Left ventricle myocardium inferior (tissue), 1 donor: ENCODE measurements at places on chromosomes 12 and 14. TPM values are rescaled to one million over a fixed set of nuclear protein-coding genes. Genes with fewer than 3 reads are reported as not detected.

The AMDHD1 gene
- total RNA-seq, result 0.47 TPM

The FLRT2 gene
- 4.7 TPM for total RNA-seq

The FAM186B gene
- 0.33 TPM for total RNA-seq

The IAPP gene
- not detected for total RNA-seq

The BCL2L2 gene
- 37.5 TPM for total RNA-seq

The SLC25A21 gene
- 0.77 TPM for total RNA-seq

The MDP1 gene
- total RNA-seq, result 16.6 TPM

The CD4 gene
- 7.4 TPM for total RNA-seq

The SALL2 gene
- 3.4 TPM for total RNA-seq

The KCNMB4 gene
- total RNA-seq, result 1.4 TPM

The DACT1 gene
- 3.4 TPM for total RNA-seq

The HOTAIR gene
- total RNA-seq, result not detected

The ASCL1 gene
- not detected for total RNA-seq

The EID3 gene
- total RNA-seq, result 0.60 TPM

The TMEM132C gene
- total RNA-seq, result 1.8 TPM

The CELA1 gene
- total RNA-seq, result not detected
